Kidney epithelial cell (primary cell): ENCODE measurements at places on chromosomes 5 and 9. TPM values are rescaled to one million over a fixed set of nuclear protein-coding genes. Genes with fewer than 3 reads are reported as not detected.

DNA sequence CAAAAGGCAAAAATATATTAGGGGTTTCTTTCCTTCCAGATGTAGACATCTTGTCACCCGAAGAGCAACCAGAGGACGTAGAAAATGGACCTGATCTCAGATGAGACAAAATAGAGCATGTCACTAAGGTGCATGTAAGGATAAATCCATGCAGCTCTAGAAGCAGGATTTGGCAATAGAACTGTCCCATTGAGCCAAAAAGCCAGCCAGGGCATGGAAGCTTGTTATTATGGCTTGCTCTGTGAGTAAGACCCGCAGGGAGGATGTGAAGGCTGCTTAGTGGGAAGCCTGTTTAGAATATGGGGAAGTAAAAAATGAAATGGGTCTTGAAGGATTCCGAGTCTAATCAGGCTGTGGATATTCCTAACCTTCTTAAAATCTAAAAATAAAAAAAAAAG, 165.6 kb upstream of the MPDZ start:
- no peak for DNase-seq

GRCh38 chr9:115690786-115691496, 462.6 kb upstream of the PAPPA start:
- peak; percentile 92 for DNase-seq

DNA sequence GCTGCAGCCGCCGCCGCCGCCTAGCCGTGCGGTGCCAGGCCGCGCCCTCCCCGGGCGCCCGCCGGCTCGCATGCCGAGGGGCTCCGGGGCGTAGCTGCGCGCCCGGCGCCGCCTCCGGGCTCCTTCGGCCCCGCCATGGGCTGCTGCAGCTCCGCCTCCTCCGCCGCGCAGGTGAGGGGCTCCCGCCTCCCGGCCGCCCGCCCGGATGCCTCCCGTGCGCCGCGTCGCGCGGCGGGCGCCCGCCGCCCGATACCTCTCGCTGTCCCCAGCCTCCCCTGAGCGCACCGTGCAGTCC, 230 bp downstream of the SLC44A1 start:
- DNase-seq, result no peak

DNA sequence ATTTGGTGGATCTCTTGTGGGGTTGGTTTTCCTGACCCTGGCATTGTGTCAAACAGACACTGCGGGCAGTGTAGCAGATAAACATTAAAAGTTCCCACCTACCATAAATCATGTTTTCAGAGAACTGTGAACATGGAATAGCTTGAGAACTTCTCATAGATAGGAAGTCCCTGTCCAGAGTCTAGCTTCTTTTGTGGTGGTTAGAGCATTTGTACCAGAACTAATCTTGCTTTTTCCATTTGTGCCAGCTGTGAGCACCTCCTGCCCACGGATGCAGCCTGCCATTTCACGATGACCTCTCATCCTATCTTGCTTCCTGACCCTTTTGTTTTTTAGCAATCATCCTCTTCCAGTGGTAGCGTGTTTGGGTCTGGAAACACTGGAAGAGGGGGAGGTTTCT, 61.4 kb downstream of the FAM78A start:
- no peak for DNase-seq

DNA sequence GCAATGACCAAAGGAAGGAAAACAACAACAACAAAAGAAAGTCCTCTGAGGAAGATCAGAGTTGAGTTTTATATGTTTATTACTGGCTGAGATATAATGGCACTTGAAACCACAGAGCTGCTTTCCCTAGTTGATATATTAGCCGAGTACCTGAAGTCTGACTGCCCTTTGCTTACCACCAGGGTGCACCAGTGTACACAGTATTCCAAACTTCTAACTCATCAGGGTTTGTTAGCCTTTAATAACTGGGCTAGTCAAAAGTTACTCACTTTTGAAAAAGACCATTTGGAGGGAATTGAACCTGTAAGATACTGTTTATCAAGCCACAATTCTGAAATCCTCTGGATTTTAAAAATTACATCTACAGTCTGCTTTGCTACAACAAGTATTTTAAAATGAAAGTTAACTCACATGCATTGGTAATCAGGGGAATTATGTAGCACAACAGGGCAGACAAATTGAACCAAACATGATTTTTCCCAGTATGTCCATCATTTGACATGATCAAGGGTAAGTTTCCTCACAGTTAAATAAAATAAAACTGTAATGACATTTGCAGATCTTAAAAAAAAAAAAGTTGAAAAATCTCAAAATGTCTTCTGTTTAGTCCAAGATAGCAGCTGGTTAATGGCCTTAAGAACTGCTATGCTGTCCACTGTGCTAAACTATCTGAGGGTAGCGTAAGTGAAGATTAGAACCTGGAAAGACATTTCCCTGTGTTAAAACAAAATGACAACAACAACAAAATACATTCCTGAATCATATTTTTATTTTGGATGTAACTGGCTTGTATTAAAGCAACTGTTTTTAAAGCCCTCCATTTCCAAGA, 57.3 kb upstream of the C6 start:
- DNase-seq, result peak; percentile 29

DNA sequence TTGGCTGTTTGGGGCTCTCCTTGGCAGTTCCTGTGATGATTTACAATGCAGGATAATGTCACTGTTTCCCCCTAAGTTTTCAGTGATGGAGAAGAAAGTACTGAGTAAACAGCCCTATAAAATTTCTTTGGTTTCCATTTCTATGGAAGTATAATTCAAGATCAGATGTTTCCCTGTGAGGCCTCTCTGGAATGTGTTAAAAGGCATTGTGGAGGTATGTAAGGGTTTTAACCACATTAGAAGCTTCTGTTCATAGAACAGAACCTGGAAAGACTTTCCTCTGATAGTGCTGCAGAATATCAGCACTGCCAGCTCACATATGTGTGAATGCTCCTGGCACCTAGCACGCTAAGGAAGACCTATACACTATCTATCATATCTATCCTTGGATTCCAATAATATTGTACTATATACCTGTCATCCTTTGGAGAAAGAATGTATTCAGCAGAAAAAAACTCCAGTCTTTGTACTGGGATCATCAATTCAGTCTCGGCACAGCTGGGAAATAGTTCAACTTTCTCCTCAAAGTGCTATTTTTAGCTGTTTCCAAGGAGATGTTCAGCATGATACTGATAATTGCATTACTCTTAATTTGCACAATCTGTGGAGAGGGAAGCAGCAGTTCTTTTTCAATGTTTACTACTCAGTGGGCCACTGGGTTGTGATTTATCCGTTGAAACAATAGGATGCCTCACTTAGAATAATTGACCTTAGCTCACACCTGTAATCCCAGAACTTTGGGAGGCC, 21.9 kb downstream of the TTC1 start:
- DNase-seq, result no peak

DNA sequence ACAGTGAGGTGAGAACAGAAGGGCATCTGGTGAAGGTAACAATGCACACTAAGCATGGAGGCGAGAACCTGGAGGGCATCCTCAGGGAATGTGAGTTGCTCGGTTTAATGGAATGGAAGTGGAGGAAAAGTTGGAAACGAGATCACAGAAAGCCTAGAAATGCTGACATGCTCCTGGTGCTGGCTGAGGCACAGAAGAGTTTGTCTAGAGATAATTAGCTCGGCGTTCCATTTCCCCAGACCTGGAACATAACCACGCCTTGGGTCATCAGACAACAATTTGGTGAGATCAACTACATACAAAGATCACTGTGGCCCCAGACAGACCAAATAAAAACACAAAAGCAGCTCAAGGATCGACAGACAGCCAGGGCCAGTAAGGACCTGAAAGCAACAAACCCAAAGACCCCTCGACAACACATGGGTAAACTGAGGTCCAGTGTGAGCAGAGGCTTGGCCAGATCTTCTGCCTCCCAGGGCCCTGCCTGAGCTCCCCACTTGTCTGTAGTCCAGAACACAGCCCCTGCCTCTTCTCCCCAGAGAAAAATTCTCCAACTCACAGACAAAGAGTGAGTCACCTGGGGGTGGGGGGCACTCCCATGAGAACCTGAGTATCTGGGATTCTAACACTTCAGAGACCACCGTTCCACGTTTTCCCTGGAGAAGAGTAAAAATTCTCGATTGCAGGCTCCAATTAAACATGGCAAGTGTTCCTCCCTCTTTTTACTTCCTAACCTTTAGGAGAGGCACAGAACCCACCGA, 52.5 kb downstream of the SHB start:
- no peak for DNase-seq

GRCh38 chr5:41009232-41009631, 61.9 kb downstream of the MROH2B start:
- no peak for DNase-seq

GRCh38 chr9:123420592-123421111, 64.7 kb downstream of the CRB2 start:
- DNase-seq, result no peak

DNA sequence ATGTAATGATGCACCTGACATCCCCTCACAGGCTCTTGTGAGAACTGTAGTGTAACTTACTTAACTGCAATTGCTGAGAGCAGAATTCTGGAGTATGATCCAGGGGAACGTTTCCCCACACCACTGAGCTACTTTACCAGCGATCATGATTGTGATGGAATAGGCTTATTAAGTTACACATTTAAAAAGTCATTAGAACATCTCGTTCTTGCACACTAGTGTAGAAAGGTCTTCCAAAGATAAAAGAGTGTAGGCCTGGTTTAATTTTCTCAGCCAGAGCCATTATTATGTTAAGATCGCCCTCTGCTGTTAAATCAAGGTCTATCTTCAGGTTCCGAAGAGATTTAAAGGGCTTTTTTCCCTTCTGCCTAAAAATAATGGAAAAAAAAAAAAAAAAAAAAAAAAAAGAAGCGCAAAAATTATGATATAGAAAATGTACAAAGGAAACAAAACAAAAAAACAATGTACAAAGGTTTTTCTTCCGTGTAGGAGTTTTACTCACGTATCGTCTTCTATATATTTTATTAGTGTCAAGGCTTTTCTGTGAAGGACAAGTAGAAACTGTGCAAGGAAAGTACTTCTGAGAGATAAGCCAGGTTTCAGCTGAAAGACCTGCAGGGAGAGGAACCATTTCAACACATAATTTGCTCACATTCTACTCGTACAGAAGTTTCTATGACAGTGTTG, 18.6 kb upstream of the MOB3B start:
- no peak for DNase-seq

GRCh38 chr5:136622747-136623146, 257.4 kb upstream of the TRPC7 start:
- no peak for DNase-seq

GRCh38 chr5:6504677-6505415, 56.2 kb downstream of the UBE2QL1 start:
- DNase-seq, result peak; percentile 71

GRCh38 chr9:86546712-86547111, 192.5 kb upstream of the TUT7 start:
- DNase-seq, result no peak

GRCh38 chr9:133406480-133407307, 11.1 kb downstream of the REXO4 start:
- DNase-seq, result no peak

DNA sequence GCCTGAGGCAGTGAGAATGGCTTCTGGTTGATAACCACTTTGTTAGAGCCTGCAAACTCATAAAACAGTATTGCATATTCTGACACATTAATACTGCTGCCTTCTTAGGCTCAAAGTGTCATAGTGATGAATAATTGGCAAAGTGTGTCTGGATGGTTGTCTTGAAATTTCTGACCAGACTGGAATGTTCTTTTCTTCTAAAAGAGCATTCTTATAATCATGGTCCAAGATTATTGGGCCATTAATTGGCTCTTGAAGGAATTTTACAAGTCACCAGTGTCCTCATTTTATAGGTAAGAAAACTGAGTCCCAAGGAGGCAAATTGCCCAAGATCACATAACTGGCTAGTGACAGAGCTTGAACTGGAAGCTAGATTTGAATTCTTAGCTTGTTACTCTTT, 111.7 kb downstream of the PCSK1 start:
- DNase-seq, result no peak

- DNase-seq, result no peak
These were observed 22.9 kb downstream of the RGMB start for GRCh38 chr5:98796197-98796972.

DNA sequence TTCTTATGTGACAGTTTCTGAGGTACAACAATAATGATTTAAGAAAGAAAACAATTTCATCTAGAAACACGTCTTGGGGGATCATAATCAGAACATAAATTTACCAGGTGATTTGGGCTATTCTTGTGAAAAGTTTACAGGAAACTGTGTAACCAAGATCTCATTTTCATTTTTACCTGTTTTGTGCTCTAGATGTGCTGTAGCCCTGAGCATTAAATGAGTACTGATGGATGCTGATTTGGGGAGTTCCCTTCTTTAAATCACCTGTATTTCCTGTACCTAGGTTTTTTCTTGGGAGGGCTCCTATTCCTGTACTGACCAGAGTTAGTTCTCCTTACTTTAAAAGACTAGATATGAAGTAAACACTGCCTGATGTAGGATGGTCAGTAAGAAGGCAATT, 12.7 kb downstream of the MATR3 start:
- no peak for DNase-seq

GRCh38 chr5:161266954-161267353, 279.6 kb downstream of the GABRB2 start:
- DNase-seq, result no peak

DNA sequence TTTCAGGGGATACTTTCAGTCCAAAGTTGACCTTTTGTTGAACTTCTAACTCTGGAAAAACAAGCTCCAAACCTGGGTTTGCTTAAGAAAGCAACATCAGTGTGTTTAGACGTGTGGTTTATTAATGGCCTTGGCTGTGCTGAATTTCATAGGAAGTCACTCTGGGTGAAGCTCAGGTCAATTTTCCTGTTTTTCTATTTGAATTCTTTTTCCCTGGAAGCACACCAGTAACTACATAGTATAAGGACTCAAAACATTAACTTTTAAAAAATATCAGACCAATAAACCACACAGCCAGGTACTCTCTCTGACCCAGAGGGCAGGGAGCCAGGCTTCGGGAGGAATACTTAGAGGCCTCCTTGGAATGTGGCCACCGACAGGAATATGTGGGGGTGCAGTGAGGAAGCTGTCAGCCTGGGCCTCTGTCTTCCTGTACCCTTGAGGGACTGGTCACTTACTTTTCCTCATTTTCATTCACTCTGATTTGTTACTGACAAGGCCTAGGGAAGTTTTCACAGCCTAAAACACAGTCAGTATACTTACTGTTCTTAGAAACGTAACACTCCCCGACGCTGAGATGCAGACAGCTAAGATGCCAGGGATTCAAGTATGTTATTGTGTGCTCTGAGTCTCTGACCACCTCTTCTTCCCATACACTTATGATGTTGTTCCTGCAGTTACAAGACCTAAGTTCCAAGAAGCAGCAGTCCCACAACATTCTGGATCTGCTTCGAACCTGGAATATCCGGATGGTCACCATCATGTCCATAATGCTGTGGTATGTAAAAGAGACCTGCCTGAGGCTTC, 18.9 kb downstream of the SLC22A5 start:
- DNase-seq, result no peak

GRCh38 chr5:157265714-157266285, at the start of gene CYFIP2:
TSS of gene CYFIP2 (plus strand) at chr5:157266123. CDS start at chr5:157285362, 19,239 bp downstream.
- no peak for DNase-seq

GRCh38 chr5:127092690-127093089, 19.4 kb upstream of the C5orf63 start:
- no peak for DNase-seq

GRCh38 chr9:7403028-7403389, 396.6 kb downstream of the DMAC1 start:
- no peak for DNase-seq

GRCh38 chr5:83509540-83509939, 38.0 kb downstream of the VCAN start:
- DNase-seq, result peak; percentile 75

CCDC69 gene
- 3.1 and 4.4 TPM in 2 replicates for total RNA-seq

SPATA31D4 gene
- total RNA-seq, result not detected in 2 replicates

INSL4 gene
- total RNA-seq, result not detected in 2 replicates

STKLD1 gene
- 0.27 TPM in 1 of 2 replicates, not detected in the other for total RNA-seq

CAMLG gene
- 23.1 and 24.5 TPM in 2 replicates for total RNA-seq

SPATA31C1 gene
- not detected in 2 replicates for total RNA-seq

PLPP6 gene
- 8.6 and 10.0 TPM in 2 replicates for total RNA-seq

CD74 gene
- total RNA-seq, result 119 and 126 TPM in 2 replicates

SIGMAR1 gene
- 121 and 129 TPM in 2 replicates for total RNA-seq

TTLL11 gene
- total RNA-seq, result 3.7 and 4.2 TPM in 2 replicates

DMAC1 gene
- total RNA-seq, result 15.3 and 15.8 TPM in 2 replicates
